ENCODE measurements at places on chromosomes 1 and 21. TPM values are rescaled to one million over a fixed set of nuclear protein-coding genes. Genes with fewer than 3 reads are reported as not detected.

VCAM1 gene
- polyA plus RNA-seq = 43.2 TPM

SFN gene
- polyA plus RNA-seq = 7.3 TPM

ANKRD34A gene
- polyA plus RNA-seq = 0.83 TPM

FAM131C gene
- 7.5 TPM for polyA plus RNA-seq

MDM4 gene
- polyA plus RNA-seq = 22.5 TPM

IQGAP3 gene
- polyA plus RNA-seq = 5.7 TPM

FCAMR gene
- not detected for polyA plus RNA-seq

RGS13 gene
- 1.1 TPM for polyA plus RNA-seq

RPAP2 gene
- polyA plus RNA-seq = 18.1 TPM

MAP3K21 gene
- polyA plus RNA-seq = 2.1 TPM

RGS5 gene
- 4.4 TPM for polyA plus RNA-seq

SETDB1 gene
- 10.7 TPM for polyA plus RNA-seq

ADAM15 gene
- 108 TPM for polyA plus RNA-seq

DSCAM gene
- polyA plus RNA-seq = 0.33 TPM

NBPF10 gene
- polyA plus RNA-seq = 1.1 TPM

BRINP2 gene
- not detected for polyA plus RNA-seq

ZNF670 gene
- polyA plus RNA-seq = 5.8 TPM

PDE9A gene
- polyA plus RNA-seq = 18.2 TPM

HRNR gene
- polyA plus RNA-seq = not detected

BRINP3 gene
- 15.3 TPM for polyA plus RNA-seq

YIPF1 gene
- polyA plus RNA-seq = 27.7 TPM

S100A2 gene
- 6.9 TPM for polyA plus RNA-seq

Data from hepatocyte (in vitro differentiated cells).